ENCODE measurements at places on chromosomes 16 and 17.

DNA sequence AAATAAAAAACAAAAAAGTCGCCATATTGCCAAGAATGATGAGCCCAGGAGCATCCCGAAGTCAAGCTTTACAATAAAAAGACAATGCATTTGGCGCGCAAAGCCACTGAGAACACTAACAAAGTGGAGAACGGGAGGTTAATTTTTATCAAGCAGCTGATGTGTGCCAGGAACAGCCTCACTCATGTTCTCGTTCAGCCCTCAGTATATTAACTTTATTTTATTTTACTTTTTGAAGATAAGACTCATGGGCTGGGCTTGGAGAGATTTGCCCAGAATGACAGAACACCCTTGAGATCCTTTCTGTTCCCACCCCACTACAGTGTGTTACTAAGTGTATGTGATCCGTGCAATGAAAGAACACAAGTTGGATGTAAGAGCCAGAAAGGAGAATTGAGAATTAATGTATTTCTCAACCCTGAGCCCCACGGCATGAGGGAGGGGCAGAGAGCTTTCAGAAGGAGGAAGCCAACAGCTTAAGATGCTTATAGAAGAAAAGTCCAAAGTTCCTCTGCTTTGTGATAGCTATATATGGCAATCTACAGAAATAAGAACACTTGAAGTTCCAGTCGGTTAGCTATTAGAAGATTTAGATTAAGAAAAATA is 48.4 kb downstream of the COTL1 start:
- no peak for DNase-seq

- peak; percentile 62 for DNase-seq
Observed at GRCh38 chr17:2064980-2065785, 10.3 kb downstream of the HIC1 start.

- DNase-seq = no peak
Observed at GRCh38 chr16:262121-262745, 13.5 kb downstream of the RGS11 start.

- no peak for DNase-seq
Observed at GRCh38 chr17:8365143-8365542, 11.4 kb downstream of the KRABD2 start.

DNA sequence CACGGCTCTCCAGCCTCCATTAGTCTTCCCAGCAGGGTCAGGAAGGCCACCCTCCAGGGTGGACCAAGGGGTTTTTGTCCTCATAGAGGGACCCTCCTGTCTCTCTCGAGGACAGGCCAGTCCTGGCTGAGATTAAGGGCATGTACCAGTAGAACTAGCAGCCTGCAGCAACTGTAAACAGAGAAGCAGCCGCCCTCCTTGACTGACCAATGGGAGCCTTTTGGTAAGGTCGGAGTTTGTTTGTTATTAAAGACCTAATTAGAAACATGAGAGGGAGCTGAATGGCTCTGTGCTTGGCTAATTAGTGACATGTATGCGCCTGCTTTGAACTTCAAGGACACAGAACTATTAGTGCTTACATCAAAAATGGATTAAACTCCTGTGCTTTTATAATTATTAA is 80.0 kb downstream of the CCDC182 start:
- no peak for DNase-seq

DNA sequence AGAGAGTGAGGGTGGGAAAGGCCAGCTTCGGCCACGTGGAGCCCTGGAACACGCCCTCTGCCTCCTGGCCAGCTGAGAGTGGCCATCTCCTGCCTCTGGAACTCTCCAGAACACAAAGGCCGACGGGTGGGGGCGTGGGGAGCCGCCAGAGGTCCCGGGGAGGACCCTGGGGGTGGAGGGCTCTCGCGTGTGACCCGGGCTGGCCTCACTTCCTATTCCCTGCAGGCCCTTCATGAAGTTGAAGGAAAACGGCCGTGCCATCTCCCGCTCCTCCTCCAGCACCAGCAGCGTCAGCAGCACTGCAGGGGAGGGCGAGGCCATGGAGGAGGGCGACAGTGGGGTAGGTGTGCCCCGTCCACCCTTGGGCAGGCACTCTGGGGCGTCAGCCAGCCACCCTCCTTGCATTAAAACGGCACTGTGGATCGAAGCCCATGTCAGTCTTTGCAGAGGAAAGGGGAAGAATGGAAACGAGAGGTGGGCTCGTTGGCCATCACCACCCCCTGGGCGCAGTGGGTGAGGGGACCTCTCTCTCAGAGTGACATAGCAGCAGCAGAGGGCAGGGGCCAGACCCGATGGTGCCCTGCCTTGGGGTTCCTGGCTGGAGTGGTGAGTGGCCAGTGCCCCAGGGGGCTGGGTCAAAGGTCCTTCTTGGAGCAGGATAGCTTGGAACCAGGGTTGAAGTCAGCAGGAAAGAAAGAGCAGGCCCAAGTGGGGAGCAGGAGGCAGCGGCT is 37.1 kb downstream of the OR1D5 start:
- DNase-seq = no peak

DNA sequence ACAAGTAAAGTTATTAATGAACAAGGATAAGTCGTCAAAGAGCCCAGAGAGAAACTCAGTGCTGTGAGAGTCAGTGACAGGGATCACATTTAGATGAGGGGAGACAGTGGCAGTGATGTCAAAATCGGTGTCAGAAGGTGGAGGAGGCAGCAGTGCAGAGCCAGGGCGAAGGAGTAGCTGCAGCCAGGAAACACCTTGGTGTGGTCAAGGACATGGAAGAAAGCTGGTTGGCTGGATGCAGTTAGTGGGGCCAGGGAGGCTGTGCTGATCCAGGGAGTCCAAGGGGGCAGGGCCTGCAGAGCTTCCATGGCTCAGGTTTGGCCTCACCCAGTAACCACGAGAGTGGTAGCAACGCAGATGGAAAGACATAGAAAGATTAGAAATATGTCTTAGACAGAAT is 50.7 kb upstream of the ADORA2B start:
- DNase-seq = no peak

- DNase-seq = no peak
Observed at GRCh38 chr16:50238868-50239301, 27.5 kb upstream of the ADCY7 start.

DNA sequence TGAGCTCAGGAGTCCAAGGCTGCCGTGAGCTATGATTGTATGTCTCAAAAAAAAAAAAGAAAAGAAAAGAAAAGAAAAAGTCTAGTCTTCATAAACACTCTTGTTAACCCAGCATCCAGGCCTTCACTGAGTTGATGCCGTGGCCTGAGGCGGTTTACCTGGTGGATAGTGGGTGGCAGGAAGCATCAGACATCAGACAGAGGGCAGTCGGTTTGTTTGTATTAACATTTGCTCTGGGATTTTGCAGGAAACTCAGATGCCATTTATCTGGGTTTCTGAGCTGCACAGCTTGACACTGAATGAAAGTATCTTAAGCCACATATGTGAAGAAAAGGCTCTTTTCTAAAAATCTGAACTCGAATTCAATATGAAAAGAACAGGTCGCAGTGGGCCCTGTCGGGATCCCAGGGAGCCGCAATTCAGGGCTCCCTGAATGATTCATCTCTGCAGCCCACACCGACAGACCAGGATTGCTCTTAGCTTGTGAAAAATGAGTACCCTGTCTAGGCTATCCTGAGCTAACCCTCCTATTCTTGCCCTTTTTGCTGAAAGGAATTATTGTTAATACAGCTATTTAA is 1.1 kb upstream of the DBNDD1 start:
- no peak for DNase-seq

DNA sequence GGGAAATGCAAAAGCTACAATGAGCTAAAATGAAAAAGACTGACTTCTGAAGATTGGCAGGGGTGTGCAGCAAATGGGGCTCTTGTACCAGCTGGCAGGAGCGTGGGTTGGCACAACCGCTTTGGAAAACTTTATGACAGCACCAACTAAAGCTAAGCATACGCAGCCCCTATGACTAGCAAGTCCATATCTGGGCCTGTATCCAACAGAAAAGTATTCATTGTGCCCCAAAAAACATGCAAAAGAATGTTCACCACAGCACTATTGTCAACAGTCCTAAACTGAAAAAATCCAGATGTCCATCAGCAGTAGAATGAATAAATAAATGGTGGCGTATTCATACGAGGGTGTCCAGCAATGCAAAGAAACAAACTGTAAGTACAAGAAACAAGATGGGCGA is 22.6 kb upstream of the ITGA3 start:
- DNase-seq = no peak

GRCh38 chr16:88392616-88393015 is 9.9 kb downstream of the ZNF469 start:
- no peak for DNase-seq

- DNase-seq = no peak
Observed at GRCh38 chr16:53309457-53309856, 124.8 kb upstream of the RBL2 start.

DNA sequence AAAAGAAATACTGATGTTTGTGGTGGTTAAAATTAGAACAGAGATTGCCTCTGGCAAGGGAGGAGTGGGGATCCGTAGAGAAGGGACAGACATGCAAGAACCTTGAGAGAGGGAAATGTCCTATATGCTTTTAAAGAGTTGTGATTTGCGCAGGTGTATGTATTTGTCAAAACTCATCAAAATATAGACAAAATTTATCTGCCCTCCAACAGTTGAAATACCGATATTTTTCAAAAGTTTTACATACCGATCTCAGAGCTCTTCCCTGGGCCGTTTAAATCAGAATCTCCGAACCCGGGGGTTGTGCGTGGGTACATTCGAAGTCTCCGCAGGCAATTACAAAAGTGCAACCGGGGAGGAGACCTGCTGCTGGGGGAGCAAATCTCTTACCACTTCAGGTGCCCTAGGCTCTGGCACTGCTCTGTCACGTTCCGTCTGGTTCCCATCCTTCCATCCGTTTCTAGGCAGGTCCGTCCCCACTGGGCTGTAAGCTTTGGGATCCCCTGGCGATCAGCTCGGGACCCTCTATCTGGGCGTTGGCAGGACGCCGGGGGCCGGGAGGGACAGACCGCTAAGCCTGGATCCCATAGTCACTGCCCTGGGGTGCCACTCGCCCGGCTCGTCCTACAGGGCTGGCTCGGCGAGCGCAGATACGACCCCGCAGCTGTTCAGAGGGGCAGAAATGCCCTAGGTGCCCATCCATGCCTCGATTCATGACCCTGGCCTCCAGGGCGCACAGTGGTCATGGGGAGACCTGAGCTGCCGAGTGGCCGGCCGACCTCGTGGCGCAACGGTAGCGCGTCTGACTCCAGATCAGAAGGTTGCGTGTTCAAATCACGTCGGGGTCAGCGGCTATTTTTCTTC is 4.2 kb downstream of the BORCS6 start:
- DNase-seq = peak; percentile 97

DNA sequence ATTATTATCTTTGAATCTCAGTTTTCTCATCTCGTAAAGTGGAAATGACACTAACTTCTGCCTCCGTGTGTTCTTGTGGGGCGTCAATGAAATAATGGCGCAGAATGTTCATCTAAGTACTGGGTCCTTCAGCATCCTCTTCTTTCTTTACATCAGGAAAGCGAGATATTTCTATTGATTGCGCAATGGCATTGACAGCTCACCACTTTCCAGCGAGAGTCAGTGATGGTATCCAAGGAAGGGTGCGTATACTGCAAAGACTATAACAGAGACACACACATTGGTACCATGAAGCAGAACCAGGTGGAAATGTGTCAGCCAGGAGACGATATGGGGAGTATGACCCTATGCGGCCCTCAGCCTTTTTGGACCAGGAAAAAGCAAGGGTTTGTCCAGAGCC is 162.1 kb downstream of the SHISA9 start:
- DNase-seq = no peak

DNA sequence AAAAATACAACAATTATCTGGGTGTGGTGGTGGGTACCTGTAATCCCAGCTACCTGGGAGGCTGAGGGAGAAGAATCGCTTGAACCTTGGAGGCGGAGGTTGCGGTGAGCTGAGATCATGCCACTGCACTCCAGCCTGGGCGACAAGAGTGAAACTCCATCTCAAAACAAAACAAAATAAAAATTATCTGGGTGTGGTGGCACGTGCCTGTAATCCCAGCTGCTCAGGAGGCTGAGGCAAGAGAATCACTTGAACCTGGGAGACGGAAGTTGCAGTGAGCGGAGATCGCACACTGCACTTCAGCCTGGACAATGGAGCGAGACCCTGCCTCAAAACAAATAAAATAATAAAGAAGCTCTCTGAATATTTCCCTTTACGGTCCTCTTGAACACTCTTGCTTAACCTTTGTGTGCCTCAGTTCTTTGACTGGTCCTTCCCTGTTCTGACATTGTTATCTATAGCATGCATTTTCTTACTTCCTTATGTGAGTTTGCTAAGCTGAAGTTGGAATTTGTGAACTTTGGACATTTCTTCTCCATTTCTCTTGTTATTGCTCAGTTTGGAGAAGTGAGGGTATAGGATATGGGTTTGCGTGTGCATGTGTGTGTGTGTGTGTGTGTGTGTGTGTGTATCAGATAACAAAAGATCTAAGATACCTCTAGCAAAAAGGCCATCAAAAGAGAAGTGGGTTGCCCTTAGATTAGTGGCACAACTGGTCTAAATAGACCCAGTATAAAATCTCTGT is 29.7 kb upstream of the WSB1 start:
- no peak for DNase-seq

- no peak for DNase-seq
Observed at GRCh38 chr16:46843898-46844642, 13.1 kb upstream of the C16orf87 start.

- DNase-seq = no peak
Observed at GRCh38 chr17:69466905-69467667, 52.6 kb downstream of the MAP2K6 start.

- DNase-seq = no peak
Observed at GRCh38 chr17:77481476-77482374, 341.0 kb downstream of the SEC14L1 start.

DNA sequence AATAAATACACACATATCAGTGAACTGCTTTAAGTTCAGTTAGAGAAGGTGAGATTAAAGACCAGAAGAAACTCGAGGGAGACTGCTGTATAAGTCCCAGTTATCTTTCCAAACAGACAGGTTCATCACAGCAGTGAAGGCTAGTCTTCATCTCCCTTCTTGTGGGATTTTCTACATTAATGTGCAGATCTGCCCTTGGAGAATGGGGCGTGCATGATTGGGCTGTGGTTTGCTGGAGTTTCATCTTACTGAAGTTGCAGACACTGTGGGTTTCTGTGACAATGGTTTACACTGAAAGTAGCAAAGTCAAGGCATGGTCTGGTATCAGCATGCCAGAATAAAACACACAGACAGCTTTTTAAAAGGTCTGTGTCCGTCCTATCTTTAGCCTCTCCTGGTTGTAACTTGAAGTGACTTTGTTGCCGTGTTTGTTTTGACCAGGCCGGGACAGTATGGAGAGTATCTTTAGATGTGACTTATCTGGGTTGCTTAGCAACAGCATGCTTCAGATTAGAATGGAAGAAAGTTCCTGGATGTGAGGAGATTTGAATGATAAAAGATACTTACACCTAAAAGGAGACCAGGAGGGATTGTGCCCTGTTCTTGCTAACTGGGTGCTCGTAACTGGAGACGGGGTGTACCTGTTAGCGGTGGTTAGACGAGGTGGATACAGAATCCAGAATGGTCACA is 16.1 kb downstream of the NAA60 start:
- DNase-seq = no peak

- DNase-seq = no peak
Observed at GRCh38 chr16:50721549-50722404, 20.1 kb upstream of the CYLD start.

Measured in stimulated activated CD4-positive, alpha-beta T cell treated with anti-CD3 and anti-CD28 coated beads, Interleukin-1b, Interleukin-23, amount 100 ng/mL, for 24 hours (primary cell).